ENCODE measurements at places on chromosomes 12 and 14.
A peak's percentile ranks its signal among the peaks of the same experiment; 100 is the strongest.

GRCh38 chr12:52870361-52871290, 21.8 kb upstream of the KRT78 start:
- DNase-seq = peak; percentile 67

DNA sequence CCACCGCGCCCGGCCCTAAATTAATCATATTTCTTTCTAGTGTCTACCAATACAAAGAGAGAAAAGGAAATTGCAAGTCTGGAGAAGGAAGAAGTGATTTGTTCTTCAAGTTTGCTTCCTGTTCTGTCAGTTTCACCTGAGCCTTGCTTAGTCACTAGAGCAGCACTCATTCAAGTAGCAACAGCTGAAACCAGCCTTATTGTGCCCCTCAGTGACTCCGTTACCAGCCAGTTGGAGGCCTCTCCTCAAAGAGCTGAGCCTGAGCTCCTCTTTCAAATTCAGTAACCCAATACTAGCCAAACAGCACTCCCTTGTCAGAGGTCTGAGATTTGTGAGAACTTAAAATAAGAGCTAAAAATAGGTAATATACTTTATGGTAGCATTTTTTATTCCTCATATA, 17.4 kb downstream of the PAWR start:
- DNase-seq = no peak

DNA sequence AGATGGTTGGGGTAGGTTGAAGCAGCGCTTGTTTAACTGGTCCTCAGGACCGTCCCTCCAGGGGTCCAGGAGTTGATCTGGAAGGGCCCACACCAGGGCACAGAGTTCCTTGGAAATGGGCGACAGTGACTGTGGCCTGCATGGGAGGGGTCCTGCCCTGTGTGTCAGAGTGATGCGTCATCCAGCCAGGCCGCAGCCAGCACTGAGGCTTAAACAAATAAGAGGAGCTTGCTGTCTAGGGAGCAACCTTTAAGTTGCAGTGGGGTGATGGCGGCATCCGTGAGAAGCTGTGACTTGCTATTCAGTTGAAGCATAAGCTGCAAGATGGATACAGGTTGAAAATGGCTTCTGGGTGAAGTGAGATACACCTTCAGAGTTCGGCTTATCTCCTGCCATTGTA, 20.2 kb downstream of the DCAF4 start:
- no peak for DNase-seq

DNA sequence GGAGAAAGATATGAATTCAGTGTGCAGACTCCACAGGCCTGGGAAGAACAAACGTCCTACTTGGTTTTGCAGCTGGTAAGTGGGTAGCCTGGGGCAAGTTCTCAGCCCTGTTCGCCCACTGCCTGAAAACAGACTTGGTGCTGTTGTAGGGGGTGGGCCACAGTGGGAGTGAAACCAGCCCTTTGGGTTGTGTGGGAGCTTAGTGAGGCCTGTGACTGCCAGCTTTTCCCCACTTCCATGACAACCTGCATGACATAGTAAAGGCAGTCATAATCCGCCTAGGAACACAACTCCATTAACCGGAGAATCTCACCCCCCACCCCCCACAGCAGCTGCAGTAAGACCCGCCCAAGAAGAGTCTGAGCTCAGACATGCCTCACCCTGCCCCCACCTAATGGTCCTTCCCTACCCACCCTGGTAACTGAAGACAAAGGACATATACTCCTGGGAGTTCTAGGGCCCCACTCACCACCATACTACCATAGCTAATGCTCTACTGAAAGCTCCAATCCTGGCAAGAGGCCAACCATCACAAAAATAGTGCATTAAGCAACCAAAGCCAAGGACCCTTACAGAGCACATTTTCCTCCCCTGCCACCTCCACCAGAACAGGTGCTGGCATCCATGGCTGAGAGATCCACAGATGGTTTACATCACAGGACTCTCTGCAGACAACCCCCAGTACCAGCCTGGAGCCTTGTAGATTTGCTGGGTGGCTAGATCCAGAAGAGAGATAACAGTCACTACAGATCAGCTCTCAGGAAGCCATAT, 39.8 kb upstream of the LMNTD1 start:
- DNase-seq = no peak

- no peak for DNase-seq
Measured at GRCh38 chr12:29617407-29617803, 119.9 kb upstream of the OVCH1 start.

GRCh38 chr14:59026081-59026480, 162.4 kb upstream of the DAAM1 start:
- DNase-seq = no peak
